Eye (tissue), 1 donor: ENCODE measurements at places on chromosomes 13 and 19.

GRCh38 chr13:64551755-64552154, 2678.4 kb downstream of the PCDH9 start:
- DNase-seq = peak; percentile 7

GRCh38 chr19:18895038-18895823, 727 bp downstream of the CERS1 start:
- DNase-seq = peak; percentile 84

DNA sequence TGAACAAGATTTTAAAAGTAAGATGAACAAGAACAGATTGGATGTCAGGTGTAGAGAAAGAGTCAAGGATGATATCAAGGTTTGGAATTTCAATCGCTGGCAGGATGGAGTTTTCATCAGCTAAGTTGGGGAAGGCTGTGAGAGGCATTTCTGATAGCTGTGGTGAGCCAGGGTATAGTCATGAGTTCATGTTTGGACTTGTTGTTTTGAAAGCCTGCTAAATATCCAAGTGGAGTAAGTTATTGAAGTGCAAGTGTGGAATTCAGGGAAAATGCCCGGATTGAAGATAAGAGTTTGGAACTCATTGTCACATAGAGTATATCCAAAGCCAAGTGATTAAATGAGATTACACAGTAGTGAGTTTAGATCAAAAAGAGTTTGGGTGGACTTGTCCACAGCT, 11.0 kb upstream of the EPSTI1 start:
- DNase-seq = no peak

GRCh38 chr19:19267305-19267704, 5.8 kb downstream of the TM6SF2 start:
- no peak for DNase-seq

DNA sequence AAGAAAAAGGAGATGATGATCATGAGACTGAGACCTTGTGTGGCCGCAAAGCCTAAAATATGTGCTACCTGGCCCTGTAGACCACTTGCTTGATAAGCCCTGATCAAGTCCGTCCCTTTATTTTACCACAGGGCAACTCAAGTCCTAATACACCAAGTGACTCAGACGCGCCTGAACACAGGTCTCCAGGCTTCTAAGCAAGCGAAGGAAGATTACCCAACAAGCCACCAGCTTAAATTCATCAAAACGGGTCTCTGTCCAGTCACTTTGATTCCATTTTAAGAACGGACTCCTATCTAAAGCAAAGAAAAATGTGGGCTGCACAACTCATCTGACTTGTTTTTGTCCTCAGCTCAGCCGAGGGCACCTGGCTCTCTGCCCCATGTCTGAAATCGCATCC, 26.8 kb downstream of the SLC7A1 start:
- no peak for DNase-seq

DNA sequence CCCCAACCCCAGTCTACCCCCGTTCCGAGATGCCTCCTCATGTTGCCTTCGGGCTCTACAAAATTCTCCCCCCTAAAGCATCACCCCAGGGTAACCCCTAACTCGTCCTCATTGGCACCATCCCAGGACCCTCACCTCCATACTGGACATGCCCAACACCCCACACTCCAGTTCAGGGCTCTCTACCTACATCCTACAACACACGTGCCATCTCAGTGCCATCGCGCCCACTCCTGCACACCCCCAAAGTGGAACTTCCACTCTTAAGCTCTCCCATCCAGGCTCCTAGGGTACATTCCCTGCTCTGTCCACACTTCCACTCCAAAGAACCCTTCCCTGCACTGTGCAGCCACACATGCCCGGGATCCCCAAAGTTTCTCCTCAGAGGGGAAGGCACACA, 827 bp upstream of the FKRP start:
- no peak for DNase-seq

GRCh38 chr13:71137101-71137500, 729.9 kb downstream of the DACH1 start:
- DNase-seq = peak; percentile 86

DNA sequence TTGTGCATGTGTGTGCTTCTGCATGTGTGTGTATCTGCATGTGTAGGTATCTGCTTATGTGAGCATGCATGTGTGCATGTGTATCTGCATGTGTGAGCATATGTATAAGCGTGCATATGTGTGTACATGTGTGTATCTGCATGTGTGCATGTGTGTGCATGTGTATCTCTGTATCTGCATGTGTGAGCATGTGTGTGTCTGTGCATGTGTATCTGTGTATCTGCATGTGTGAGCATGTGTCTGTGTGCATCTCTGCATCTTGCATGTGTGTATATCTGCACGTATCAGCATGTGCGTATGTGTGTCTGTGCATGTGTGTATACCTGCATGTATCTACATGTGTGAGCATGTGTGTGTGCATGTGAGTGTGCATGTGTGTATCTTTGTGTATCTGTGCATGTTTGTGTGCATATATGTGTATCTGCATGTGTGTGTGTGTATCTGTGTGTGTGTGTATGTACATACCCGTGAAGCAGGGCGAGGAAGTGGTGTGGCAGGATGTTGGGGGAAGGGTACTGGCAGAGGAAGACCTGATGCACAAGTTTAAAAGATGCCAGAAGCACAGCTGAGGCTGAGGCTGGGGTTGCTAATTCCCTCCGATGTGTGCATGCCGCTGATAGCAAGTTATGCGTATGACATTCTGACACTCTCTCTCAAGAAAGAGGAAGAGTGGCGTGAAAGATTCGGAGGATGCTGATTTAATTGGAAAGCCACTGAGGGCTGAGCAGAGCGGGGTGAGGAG, 64.2 kb downstream of the TEX29 start:
- peak; percentile 94 for DNase-seq

DNA sequence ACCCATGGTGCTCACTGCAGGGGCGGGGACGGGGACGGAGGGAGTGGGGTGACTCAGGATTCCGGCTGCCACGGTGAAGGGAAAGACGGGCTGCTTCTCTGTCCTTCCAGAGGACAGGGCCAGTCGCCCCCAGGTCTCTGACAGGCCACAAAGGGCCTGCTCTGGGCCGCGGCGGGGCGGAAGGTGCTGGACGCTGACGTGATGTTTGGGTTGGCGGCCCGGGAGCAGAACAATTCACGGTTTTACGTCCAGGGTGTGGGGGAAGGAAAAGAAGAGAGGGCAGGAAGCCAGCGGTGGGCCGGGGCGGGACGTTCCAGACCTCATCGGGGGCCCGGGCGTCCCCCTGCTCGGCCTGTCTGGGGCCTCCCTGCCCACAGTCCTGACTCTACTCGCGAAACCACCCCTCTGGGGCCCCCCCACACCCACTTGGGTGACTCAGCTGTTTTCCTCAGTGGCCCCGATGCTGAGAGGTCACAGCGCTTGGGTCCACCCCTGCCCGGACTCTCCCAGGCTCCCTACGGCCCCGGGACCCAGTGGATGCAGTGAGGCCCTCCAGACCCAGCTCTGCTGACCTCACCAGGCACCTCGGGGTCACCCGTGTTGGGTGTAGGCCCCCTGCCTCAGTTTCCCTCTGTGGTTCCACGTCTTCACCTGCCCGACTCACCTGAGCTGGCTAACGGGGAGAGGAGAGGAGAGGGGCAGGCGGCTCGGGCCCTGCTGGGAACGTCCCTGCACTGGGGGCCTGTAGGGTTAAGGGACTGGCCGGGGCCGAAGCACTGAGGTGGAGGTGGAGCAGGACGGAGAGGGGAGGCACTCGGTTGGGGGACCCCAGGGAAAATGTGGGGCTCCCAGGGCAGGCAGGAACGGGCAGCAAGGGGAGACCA, 29.2 kb downstream of the PIP5K1C start:
- DNase-seq = peak; percentile 70

GRCh38 chr19:10074153-10074552, 12.0 kb upstream of the SHFL start:
- DNase-seq = no peak
